Right forelimb (tissue), 1 donor: ENCODE measurements at places on chromosomes 13 and 19.
A peak's percentile ranks its signal among the peaks of the same experiment; 100 is the strongest.

GRCh38 chr19:2041683-2042484 lies 9.2 kb downstream of the MKNK2 start:
- peak; percentile 97 for DNase-seq

DNA sequence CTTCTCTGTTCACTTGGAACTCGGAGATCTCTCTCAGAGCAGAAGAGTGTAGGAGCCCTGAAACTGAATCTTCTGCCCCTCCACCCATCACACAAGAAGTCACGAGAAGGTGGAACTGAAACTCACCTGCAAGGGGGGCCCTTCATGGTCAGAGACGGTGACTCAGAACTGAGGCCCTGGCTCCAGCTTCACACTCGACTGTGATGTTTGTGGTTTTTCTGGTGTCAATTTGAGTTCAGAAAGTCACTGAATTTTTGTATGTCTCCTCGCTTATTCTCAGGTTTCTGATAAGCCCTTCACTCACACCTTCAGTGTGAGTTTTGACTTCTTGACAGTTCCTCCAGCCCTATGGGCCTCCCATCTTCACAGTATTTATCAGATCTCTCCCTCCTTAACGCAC lies 23.1 kb downstream of the SIGLEC5 start:
- no peak for DNase-seq

DNA sequence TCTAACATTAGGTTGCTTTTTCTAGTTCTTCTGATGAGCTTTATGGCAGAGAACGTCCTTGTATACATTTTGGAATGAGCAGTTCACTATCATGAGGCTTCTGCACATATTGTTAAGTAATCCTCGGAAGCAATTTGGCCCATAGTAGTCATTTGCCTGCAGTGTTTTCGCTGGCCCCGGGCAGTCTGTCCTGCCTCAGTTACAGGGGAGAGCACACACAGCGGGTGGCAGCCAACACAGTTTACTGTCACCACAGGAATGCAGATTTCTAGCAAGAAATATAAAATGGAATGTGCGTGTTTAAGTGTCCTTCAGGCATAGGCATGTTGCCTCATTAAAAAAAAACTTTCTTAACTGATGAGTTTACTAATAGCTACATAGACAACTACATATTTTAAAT lies 71.5 kb upstream of the GJB6 start:
- DNase-seq: no peak

GRCh38 chr13:94967183-94968039 lies 255.1 kb upstream of the SOX21 start:
- DNase-seq: peak; percentile 50

DNA sequence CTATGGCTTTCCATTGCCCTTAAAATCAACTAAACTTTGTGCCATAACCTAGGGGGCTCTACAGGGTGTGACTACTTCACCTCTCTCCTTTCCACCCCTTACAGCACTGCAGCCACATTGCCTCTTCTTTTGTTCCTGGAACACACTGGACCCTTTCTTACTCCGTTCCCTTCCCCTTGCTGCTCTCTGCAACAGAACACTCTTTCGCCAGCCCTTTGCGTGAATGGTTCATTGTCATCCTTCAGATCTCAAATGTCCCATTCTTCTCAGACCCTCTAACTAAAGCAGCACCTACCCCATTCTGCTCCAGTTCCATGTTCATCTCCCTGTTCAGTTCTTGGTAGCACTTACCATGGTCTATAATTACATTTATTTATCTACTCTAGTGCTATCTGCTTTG lies 208.3 kb downstream of the OXGR1 start:
- DNase-seq: no peak

DNA sequence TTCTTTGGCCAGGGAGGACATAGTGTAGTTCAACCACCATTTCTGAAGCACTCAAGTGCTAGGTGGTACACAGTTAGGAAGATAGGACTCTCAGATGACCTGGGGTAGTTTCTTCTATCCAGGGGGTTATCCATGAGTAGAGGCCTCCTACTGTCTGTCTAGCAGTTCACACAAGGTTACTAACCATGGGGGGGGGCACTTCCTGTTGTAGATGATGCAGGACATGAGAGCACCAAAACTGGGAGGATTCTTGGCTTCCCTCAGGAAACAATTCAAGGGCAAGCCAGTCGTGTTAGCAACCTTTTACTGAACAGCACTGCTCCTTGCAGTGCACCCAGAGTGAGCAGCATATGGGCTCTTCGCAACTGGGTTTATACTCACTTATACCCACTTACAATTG lies 8.9 kb upstream of the TPP2 start:
- DNase-seq: no peak
